Cardiac septum (tissue), 1 donor: ENCODE measurements at places on chromosomes 7 and 10. TPM values are rescaled to one million over a fixed set of nuclear protein-coding genes. Genes with fewer than 3 reads are reported as not detected.

DNA sequence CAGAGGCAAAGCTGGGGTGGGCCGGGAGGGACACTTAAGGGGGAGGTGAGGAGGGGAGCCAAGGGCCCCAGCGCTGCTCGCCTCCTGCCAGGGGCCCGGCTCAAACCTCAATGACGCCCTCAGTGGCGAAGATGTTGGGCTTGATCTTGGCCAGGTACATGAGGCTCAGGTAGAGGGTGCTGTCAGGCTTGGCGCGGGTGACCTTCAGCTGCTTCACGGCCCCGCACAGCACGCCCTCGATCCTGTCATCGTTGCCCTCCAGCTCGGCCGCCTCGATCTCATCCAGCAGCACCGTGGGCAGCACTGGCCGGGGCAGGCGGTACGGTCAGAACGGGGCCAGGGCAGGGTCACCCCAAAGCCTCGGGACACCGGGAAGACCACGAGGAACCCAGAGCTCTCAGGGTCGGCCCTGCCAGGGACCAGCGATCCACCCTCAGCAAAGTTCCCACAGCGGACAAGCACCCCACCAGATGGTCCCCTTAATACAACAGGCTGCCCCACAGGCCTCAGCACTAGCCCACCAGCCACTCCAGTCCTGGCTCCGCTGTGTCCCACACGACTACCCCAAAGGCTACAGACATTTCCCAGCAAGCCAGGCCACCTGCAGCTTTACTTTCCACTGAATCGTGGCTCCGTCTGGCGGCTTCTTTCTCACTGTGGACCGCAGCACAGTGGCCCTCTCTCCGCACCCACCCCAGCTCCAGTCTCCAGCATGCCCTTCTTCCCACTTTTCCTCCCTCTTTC lies 4.0 kb downstream of the INTS1 start:
- DNase-seq = no peak

DNA sequence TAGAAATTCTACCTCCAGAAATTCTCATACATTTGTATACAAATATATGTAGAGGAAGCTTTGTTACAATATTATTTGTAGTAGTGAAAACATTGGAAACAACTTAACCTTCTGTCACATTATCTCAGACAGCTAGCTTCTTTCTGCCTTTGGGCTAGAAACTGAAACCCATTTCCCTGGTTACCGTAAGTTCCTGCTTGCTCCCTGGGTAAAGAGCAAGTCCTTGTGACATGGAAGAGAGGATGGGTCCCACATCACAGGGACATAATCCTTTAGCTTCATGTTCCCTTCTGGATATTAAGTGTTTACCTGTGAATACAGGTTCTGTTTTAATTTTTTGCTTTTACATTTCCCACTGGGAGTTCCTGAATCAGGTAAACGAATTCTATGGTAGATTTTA lies 41.8 kb downstream of the KLHDC10 start:
- no peak for DNase-seq

DNA sequence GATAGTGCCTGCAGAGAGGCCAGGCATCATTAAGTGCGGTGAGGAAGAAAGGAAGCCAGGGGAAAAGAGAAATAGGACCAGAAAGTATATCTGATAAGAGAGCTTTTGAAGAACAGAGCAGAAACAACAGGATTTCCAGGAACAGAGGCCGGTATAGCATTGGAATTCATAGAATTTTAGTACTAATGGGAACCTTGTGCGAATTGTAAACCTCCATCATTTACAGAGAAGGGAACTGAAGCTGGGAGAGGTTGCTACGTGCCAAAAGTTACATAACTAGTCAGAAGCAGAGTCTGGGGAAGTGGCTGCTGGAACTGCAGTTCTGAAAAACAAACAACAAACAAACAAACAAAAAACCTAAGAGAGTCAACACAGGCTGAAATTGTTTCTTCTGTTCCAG lies 5.4 kb upstream of the ZMYND11 start:
- no peak for DNase-seq

GRCh38 chr7:31171984-31172383 lies 119.9 kb downstream of the ADCYAP1R1 start:
- DNase-seq = no peak

DNA sequence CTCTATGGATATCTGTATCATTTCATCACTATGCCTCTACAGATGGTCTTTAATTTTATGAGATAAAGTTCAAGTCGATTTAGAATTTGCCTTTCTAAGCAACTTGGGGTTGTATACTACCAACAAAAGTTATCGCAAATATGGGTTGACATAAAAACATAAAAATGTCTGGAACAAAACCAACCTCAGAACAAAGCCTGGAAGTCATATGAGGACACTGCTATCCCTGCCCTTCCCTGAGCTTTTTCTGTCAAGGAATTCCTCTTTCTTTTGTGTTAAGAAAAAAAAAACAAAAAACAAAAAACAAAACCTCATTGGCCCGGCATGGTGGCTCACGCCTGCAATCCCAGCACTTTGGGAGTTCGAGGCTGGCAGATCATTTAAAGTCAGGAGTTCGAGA lies 319.3 kb downstream of the CAMK1D start:
- DNase-seq = no peak

DNA sequence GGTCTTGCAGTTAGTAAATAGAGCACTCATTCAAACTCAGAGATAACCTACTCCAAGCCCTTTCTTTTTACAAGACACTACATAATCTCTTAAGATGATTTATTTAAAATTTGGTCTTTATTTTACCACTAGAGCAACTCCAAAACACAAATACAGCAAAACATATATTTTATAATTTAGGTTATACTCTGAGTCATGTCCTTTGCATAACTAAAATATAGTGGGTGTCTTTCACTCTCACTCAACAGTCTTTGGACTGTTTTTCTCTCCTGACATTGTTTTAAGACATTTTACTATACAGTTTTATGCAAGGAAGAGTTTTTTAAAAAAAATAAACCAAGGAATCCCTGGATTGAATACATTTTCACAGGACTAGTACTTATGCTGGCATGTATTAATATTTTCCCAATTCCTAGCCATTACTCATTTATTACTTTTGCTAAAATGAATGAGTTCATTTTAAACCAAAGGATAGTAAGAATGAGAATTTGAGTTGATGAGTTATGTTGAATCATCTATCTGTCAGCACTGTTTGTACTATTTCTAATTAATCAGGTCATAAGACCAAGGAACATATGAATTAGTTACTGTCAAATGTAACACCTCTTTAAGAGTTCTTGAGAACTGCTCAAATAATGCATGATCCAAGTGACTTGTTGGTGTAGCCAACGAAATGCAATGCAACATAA lies 303.1 kb upstream of the FZD1 start:
- no peak for DNase-seq

DNA sequence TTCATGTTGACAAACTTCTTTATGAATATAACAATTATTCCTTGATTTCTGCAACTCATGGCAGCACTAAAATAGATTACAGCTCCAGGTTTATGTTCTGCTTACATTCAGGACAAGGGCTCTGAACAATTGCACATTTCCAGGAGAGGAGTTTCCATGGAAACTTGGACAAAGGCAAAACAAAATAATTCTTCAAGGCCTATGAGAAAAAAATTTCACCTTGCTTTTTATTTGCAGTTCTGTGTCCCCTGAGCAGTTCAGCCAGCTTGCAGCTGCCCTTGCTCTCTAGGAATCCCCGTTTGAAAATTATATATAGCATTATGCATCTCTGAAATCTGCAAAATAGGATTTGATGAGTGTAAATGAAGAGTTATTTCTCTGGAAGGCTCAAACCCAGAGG lies 71.7 kb downstream of the ARL4A start:
- no peak for DNase-seq

DNA sequence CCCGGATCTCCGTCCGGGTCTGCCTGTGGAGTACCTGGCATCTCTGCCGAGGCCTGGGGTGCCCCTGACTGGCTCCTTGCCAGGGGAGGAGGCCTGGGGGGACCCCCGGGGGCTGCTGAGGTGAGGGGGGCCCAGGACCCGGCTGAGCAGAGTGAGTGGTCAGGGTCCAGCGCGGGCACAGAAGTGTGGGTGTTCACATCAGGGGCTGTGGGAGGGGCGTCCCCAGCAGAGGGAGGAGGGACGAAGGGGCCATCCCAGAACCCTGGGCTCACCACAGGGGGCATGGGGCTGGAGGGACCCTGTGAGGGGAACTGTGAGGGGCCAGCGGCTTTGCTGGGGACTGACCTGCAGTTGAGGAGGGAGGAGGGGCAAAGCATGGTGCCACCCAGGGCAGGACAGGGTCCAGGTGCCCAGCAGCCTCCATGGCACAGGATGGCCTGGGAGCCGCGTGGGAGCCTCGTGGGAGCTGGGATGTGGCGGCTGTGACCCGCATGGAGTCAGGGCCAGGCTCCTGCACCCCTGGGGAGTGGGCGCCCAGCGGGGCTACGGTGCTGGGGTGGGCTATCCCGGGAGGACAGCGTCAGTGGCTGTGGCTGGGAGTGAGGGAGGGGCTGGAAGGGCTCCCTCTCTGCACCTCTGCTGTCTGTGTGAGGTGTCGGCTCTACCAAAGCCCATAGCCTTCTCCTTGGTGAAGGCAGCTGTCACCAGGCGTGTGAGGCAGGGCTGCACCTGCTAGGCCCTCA lies 91.2 kb downstream of the DNAJB6 start:
- DNase-seq = peak; percentile 74

DNA sequence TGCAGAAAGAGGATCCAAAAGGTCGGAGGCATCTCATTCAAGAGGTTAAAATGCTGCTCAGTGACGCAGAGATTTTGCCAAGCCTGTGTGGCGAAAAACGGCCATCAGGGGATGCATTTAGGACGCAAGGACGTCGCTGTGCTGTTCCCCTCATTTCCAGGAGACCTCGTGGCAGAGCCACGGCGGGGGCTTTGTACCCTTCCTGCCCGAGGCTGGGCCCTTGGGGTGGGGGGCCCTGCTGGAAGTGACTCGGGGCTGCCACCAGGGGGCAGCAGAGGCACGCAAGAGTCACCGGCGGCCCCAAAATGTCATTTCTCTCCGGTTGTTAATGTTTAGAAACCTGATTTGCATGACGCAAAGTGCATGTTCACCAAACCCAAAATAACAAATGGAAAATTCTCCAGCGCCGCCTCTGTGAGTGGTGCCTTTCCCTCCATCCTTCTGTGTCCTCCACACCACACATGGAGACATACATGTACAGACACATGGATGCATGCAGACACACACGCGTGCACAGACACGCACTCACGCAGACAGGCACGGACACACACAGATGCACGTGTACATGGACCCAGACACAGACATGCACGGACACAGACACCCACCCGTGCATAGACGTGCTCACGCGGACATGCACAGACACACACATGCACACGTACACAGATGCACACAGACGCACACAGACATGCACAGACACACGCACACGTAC lies 51.0 kb upstream of the NKX6-2 start:
- DNase-seq = peak; percentile 76

- DNase-seq = no peak
Observed at GRCh38 chr7:29588900-29589696, 25.5 kb downstream of the PRR15 start.

DNA sequence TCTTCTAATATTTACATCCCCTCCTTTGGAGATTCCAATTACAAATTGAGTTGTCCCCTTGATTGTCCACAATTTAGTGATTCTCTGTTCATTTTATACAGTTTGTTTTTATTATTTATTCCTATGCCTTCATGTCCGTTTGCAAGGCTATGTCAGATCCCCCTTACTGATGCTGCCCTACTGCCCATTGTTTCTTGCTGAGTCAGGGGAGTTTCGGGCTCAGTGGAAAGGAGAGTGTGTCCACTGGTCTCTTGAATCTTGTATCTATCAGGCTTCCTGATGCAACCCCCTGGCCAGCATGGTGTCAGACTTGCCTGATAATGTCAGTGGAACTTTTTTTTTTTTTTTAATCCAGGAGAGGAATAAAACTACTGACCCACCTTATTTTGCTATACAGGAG lies 384.4 kb downstream of the CDC14C start:
- DNase-seq = no peak

DNA sequence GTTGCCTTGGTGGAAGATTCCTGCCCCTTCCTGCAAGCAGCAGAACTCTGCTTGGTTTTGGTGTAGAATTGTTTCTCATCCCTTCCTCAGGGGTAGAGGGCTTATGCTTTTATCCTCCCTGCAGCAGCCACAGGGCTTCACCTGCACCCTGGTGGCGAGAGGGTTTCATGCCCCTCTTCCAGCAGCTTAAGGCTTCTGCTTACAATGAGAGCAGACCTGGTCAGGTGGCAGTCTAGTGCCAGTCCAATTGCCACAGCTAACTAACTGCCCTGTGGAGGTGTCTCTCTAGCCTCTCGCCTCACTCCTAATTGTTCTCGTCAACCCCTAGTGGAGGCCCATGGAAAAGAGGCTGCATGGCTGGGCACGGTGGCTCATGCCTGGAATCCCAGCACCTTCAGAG lies 19.3 kb downstream of the ACBD7 start:
- no peak for DNase-seq

DNA sequence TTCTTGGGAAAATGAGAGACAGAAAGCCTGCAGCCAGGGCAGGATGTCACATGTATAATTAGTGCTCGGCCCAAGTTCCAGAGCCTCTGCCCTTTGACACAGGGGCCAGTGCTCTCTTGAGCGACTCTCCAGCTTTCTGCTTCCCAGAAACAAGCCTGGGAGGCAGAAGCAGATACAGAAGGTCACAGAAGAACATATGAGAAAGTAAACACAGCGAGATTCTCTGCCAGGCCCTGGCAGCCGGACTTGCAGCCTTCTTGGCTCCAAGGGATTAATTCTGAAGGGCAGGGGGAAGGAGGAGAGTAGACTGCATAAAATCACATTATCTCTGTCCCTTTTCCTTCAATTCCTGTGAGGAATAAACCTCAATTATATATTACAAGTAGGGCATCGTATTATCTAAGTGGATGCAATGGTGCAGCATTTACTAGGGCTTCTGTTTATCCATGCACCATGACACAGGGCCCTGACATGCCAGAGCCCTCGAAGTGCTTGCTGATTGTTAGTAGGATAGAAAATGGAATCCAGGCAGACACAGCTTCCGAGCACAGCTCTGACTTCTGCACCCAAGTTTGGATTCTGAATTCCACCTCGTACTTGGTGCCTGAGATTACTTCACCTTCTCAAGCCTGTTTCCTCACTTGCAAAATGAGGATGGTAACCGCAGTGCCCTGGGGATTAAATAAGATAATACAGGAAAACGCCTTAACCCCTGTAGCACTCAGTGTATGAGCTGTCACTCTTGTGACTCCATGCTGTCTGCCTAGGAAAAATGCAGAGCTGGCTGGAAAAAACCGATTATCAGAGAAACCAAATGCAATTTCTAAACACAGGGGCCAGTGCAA lies 536.5 kb downstream of the TNS3 start:
- no peak for DNase-seq

DNA sequence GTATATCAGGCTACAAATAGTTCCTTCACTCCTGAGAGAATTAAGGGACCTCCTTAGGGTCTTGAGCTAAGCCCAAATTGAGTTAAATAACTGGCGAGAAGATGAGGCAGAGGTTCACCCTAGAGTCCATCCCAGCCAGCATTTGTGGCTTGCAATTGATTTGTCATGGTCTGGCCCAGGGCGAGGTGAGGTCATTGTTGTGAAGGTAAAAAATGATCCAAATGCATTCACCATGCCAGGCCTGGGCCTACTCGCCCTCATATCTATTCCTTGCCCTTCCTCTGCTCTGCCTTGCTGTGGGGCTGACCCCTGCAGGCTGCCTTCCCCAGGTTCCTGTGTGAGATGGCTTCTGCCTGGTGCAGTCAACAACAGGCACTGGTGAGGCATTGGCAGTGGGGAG lies 207.2 kb downstream of the ZNF365 start:
- DNase-seq = no peak

- no peak for DNase-seq
Observed at GRCh38 chr10:122516734-122517133, 43.8 kb upstream of the DMBT1 start.

IFIT2 gene
- total RNA-seq = 4.3 TPM

PIK3CG gene
- total RNA-seq = 1.7 TPM

ZNF511 gene
- total RNA-seq = 34.4 TPM

DPYSL4 gene
- total RNA-seq = 55.4 TPM

CYP2W1 gene
- total RNA-seq = not detected

CDCA7L gene
- 12.6 TPM for total RNA-seq

CCL24 gene
- not detected for total RNA-seq

BHLHA15 gene
- not detected for total RNA-seq

CPVL gene
- 86.9 TPM for total RNA-seq

OR9A2 gene
- not detected for total RNA-seq
